ENCODE measurements at places on chromosomes 2 and 18.

DNA sequence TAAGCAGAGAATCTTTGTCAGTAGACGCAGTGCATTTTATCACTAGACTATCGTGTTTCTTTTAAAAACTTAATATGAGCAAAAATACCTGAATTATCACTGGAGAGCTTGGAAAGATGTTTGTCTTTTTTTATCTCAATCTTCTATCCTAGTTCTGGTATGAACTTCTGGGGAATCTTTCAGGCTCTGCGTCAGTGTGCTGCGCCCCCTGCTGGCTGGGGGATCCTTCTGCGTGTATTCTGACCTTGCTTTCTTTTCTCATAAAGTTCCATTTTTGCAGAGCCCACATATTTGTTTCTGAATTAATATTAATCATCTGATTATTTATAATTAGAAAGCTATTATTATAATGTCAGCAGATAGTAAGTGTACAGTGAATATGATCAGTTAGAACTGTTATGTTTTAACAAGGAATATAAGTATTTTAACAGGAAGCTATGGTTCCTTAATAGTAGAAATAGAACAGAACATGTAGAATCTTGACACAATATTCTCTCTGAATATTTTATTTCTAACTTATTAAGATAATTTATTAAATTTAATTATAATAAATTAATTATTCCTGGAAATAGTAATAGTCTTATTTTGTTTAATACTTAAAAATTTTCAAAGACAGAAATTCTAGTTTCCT lies 945.0 kb upstream of the CRIM1 start:
- DNase-seq: no peak

GRCh38 chr2:133603109-133603508 lies 34.8 kb upstream of the NCKAP5 start:
- no peak for DNase-seq

- DNase-seq: no peak
These were observed 69.0 kb upstream of the FAM110C start for GRCh38 chr2:115303-115702.

- DNase-seq: no peak
These were observed 30.8 kb upstream of the ZNF396 start for GRCh38 chr18:35407871-35408481.

DNA sequence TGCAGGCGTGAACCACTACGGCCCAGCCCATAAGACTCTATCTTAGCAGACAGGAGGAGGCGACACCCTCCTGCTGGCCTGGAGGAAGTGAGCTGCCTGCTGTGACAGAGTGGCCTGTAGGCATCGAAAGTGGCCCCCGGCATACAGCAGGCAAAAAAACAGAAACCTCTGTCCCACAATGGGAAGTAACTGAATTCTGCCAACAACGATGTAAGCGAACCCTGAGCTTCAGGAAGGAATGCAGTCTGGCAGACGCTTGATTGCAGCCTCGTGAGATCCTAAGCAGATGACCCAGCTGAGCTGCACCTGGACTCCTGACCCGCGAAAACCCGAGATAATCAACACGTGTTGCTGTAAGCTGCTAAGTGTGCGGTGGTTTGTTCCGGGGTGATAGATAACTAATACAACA lies 13.6 kb downstream of the MRO start:
- no peak for DNase-seq

GRCh38 chr18:55323051-55323994 lies 264.7 kb downstream of the TCF4 start:
- no peak for DNase-seq

DNA sequence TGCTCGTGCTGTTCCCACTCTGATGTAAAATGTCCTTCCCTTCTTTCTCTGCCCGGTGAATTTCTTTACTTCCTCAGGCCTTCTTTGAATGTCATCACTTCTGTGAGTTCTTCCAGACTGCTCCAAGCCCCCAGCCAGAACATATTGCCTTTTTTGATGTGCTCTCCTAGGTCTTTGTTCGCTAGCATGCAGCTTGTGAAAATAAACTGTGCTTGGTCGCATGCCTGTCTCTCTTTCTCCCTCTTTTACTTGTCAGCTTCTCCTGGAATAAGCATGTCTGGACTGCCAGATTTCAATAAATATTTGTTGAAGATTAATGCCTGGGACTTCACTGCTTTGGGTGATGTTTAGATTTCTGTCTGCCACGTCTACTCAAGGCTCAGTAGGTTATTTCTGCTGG lies 82.7 kb upstream of the ARHGAP28 start:
- no peak for DNase-seq

- peak; percentile 6 for DNase-seq
These were observed 5.8 kb upstream of the MRPL33 start for GRCh38 chr2:27765621-27766286.

GRCh38 chr2:49240608-49241007 lies 86.3 kb upstream of the FSHR start:
- no peak for DNase-seq

GRCh38 chr2:188114014-188114413 lies 177.7 kb upstream of the GULP1 start:
- DNase-seq: no peak

- peak; percentile 84 for DNase-seq
These were observed at the start of gene EPAS1 for GRCh38 chr2:46296840-46297545. EPAS1 (plus strand) TSS chr2:46297407; CDS start chr2:46297912, 505 bp downstream.

DNA sequence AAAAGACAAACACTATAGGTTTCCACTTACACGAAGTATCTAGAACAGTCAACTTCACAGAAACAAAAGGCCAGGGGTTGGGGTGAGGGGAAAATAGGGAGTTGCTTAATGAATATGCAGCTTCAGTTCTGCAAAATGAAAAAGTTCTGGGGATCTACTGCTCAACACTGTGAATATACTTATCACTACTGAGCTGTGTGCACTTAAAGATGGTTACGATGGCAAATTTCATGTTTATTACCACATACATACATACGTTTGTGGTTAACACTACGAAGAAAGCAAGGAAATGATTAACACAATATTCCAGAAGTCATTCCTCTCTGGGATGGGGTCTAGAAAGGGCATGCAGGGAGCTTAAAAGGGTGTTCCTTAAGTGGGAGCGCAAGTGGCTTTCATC lies 19.3 kb downstream of the MBOAT2 start:
- DNase-seq: no peak

- DNase-seq: no peak
These were observed 165.0 kb downstream of the PLCL1 start for GRCh38 chr2:197969391-197969893.

GRCh38 chr2:154439156-154439555 lies 259.3 kb upstream of the KCNJ3 start:
- no peak for DNase-seq

DNA sequence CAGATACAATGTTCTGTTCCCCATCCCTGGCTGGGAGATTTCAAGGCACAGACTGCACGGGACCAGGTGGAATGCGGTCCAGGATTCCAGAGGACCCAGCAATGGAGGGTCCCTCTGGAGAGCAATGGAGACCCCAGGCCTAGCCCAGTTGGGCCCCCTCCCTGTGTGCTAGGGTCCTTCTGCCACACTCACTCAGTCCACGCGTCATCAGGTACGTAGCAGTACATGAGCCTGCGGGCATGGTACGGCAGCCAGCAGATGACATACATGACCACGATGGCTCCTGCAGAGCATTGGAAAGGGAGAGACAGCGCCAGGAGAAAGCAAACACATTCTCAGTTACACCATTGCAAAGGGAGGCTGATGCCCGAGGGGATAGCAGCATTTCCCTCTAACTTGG lies 10.1 kb downstream of the NTSR2 start:
- DNase-seq: no peak

DNA sequence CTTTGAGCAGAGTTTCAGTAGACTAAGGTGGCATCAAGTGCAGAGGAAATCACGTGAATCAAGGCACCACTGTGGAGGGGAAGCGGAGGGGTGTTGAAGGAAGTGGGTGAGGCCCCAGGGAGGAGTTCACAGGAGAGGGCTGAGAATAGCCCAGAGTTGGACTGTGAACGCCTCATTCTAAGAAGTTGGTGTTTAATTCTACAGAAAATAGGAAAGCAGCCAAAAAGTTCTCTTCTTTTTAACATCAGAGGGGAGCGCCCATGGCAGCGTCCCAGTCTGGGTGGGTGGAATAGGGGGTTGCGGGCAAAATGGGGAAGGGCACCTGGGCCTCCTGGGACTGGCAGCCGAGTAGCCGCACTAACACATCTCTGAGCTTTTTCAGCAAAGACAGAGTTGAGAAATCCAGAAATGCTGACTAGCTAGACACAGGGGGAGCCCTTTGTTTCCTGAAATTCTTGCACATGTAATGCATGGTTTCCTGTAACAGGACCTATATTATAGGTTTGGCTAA lies 97.0 kb downstream of the NEB start:
- DNase-seq: peak; percentile 27

DNA sequence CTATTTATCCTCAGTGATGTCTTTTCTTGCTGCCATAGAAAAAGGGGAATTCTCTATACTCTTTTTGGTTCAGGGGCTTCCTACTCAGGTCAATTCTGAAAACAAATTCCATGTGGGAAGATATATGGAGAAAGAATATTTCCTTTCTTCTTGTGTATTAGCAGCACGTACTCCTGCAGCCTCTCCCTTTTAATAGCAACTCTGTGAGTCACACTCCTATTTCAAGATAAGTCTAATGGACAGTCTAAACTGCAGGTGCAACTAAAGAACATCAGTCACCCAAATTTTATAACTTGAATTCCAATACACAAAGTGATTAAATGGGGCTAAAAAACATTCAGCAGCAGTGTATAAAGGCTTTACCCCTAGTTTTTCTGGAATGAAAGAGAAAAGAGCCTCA lies 942.2 kb downstream of the CNTNAP5 start:
- DNase-seq: no peak

DNA sequence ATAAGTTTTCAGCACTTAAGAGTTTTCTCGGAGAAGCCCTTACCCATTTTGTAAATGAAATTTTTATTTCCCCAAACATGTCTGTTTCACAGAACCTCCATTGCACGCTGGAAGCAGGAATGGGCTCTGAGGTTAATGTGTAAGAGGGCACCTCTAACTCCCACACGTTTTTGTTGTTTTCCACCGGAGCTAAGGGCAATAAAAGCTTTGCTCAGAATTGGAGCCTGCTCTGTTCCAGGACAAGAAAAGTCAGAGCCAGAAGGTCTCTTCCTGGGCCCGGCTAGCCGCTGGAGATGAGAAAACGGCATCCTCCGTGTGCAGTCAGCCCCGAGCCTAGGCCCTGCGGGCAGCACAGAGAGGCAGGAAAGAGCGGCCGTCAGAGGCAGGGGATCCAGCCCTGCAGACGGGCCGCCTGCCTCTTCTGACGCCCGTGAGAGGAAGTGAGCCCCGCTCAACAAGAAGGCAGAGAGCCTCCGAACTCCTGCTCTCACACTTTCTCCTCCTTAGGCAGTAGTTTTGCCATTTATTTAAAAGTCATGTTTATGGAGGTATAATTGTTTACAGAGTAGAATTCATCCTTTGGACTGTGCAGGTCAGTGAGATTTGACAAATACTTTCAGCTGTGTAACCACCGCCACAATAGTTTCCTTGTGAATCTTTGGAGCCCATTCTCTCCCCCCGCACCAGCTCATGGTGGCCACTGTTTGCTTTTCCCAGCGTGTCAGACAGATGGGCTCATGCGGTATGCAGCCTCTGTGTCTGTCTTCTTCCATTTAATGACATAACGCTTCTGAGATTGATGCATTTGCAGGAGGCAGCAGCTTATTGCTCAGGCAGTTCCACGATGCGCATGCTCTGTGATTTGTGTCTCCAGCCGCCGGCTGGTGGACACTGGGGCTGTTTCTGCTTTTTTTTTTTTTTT lies 117.3 kb downstream of the GALR1 start:
- no peak for DNase-seq

DNA sequence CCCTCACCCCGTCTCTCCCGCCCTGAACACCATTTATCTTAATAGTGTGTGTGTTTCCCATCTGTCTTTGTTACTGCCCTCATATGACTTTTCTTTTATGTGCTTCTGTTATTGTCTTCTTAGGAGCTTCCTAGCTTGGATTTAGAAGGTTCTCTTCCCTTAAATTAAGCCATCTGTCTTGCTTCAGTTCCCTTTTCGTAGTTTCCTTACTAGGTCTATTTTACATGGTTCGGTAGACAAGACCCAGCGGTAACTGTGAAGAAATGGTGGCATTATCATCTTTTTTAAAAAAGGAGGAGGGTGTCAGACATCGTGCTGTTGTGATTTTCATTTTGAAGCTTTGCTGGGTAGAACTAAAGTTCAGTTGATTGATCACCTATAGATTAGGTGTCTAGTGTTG lies 10.3 kb downstream of the NCK2 start:
- DNase-seq: no peak

GRCh38 chr2:120873958-120874887 lies 138.6 kb downstream of the GLI2 start:
- no peak for DNase-seq

DNA sequence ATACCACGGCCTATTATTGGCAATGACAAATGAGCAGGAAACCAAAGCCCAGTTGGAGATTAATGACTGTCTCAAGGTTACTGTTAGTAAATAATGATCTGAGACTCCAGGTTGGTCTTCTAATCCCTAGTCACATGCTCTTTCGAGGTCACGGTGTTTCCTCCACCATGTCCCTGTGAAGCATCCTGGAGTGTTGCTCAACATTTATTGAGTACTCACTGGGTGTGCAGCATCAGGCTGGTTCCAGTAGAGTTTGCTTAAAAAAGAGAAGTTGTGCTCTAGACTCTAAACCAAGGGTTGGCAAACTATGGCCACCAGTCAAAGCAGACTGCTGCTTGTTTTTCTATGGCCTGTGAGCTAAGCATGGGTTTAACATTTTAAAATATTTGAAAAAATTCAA lies 263.8 kb upstream of the ATP5MC3 start:
- DNase-seq: no peak

DNA sequence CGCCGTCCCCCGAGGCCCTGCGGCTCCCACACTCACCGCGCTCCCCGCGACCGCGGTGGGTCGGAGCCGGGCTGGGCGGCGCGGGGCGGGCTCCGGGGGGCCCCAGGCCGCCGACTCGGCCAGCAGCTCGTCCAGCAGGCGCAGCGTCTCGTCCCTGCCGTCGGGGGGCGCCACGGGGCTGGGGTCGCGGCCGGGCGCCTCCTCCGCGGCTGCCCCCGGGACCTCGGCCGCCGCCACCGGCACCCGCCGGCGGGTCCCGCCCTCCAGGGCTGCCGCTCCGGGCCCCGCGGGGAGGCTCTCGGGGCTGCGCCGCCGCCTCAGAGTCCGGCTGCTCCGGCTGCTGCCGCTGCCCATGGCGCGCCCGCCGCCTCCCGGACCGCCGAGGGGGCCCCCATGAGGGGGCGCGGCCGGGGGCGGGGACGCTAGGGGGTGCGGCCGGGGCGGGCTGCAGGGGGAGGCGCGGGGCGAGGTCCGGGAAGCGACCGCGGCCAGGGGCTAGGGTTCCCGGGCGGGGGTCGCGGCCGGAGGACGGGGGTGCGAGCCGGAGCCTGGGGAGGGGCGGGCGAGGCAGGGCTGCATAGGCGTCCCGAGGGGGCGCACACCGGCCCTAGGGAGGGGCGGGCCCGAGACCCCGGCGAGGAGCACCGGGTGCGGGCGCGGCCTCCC lies at the start of gene CYS1:
CYS1 (minus strand) TSS at position 542 of the 666 bp plus-strand sequence; CDS start at position 354, 188 bp downstream.
- DNase-seq: no peak

GRCh38 chr2:84865181-84865783 lies 15.6 kb downstream of the TRABD2A start:
- no peak for DNase-seq

GRCh38 chr2:113218283-113219091 lies 44.7 kb downstream of the PSD4 start:
- no peak for DNase-seq

- DNase-seq: peak; percentile 53
These were observed at the start of gene ROCK2 for GRCh38 chr2:11344342-11344955. ROCK2 (minus strand) TSS chr2:11344636; CDS start chr2:11344136, 500 bp downstream.

- DNase-seq: no peak
These were observed 10.0 kb downstream of the SLC4A5 start for GRCh38 chr2:74333175-74333574.
